ENCODE measurements at places on chromosomes 3 and 15.
A peak's percentile ranks its signal among the peaks of the same experiment; 100 is the strongest.

DNA sequence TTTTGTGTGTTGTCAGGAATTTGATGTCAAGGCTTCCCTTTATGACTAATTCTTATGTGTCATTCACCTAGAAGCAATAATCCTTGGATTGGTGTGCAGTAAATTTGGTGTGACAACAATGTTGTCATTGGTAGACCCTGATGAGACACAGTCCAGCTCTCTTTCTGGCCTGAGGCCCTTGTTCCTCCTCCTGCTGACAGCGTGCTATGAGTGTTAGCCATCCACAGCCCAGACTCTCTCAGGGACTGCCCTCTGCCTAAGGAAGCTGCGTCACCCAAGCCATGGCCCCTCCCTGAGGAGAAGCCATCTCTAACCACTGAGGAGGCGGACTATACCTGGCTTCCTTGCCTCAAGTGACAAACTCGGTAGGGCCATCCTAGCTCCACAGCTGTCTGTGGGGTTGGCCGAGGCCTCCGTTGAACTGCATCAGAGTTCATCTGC lies 13.3 kb upstream of the TM4SF1 start:
- no peak for DNase-seq

DNA sequence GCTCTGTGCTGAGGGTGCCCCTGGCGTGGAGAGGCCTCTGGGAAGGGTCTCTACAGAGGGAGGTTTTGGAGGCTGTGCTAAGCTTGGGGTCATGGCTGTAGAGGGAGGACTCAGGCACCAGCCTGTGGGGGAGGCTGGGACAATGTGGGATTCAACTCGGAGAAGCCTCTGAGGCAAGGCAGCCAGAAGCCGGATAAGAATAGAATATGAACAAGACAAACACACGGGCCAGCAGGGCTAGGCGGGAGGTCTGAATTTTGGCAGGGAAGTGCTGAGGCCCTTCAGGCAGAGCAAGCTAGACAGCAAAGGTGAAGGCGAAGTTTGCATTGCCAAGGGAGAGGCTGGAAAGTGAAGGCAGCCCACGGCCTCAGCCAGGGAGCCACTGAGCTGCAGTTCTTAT lies 612.1 kb upstream of the NR2F2 start:
- no peak for DNase-seq

- no peak for DNase-seq
Observed at GRCh38 chr3:121645054-121645453, 15.6 kb downstream of the HCLS1 start.

GRCh38 chr3:183485093-183485492 lies 56.7 kb upstream of the MCF2L2 start:
- DNase-seq: no peak

GRCh38 chr3:143763564-143764162 lies 84.6 kb downstream of the SLC9A9 start:
- no peak for DNase-seq

- DNase-seq: no peak
Observed at GRCh38 chr15:40722354-40722753, 27.4 kb downstream of the RAD51 start.

DNA sequence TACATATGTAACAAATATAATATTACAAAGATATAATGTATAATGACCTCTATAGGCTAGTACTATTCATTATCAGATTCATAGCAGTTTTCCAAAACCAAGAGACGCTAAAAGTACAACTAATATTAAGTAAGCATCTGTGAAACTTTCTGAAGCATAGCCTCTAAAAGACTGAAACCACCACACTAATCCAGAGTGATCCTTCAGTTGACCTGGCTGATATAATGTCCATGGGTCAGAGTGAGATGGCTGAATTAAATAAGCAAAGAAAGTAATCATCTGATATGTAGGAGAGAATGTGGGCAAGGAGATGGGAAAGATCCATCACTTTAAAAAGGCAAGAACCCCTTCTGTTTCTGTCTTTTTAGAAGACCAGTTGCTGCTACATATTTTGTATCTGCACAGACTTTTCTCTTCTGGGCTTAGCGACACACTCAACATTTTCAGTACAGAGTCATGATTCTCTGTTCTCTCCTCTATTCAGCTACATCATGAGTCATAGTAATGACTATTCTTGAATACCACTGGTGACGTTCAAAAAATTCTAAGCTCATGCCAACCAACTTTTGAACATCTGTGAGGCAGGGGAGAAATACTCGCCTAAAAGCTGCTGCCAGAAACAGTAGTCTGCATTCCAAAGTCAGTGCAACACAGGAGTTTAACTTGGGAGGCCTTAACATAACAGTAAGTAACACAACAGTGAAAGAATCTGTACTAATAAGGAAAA lies 149.6 kb downstream of the MAGI1 start:
- DNase-seq: no peak

DNA sequence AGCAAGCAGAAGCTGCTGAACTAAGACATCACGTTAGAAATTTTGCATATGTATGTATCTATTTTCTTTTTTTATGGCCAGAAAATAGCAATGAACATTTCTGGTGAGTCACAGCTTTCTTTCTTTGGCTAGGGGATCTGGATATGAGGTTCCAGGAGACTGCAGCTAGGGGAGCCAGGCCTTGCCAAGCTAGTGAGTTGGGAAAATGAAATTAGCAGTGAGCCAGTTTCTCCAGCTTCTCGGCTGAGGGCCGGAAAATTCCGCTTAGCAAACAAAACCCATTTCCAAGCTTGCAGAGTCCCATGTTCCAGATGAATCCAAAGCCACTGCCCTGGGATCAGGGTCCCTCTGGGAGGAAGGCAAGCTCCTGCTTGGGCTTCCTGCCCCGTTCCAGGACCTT lies 137.6 kb downstream of the SRGAP3 start:
- DNase-seq: no peak

DNA sequence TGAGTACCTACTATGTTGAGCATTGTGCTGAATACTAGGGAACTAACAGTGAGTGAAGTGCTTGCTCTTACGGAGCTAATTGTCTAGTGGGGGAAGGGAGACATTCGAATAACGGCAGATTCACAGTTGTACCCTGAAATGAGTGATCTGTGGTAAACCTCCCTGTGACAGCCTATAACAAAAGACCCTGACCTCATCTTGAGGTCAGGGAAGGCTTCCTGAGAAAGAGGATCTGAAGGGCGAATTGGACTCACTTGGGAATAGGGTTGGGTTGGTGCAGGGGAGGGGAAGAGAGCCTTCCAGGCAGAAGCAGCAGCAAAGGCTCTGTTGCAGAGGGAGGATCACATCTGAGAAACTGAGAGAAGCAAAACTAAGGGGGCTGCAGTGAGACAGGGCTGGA lies 13.2 kb downstream of the HPS3 start:
- DNase-seq: no peak

GRCh38 chr3:186679151-186679550 lies 13.3 kb downstream of the HRG start:
- no peak for DNase-seq

GRCh38 chr15:78012643-78013077 lies 64.9 kb downstream of the TBC1D2B start:
- DNase-seq: no peak

DNA sequence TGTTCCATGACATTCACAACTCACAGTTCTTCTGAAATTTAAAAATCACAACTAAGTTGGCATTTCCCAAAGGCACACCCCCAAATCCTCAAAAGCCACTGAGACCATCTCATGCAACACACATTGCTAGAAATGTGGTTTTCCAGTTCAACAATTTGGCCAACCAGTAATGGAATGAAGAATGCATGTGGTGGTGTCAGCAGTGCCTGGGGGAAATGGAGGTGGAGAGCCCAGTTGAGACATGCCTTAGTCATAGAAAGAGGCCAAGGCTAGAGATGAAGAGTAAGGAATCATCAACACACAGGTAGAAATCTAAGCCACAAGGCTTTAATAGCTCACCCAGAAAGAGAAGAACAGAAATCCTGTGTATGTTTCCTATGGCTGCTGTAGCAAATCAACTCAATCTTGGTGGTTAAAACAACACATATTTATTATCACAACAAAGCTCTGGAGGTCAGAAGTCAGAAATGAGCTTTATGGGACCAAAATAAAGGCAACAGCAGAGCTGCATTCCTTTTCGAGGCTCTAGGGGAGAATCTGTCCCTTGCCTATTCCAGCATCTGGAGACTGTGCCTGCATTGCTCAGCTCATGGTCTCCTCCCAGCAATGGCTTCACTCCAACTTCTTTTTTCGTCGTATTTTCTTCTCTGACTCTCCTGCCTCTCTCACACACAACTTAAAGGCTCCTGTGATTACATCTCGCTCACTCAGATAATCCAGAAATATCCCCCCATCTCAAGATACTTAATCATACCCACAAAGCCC lies 54.0 kb downstream of the SNTN start:
- DNase-seq: no peak

GRCh38 chr3:4754180-4755086 lies 224.8 kb upstream of the BHLHE40 start:
- DNase-seq: no peak

GRCh38 chr3:69052472-69052898 lies 352 bp upstream of the TMF1 start:
- no peak for DNase-seq

DNA sequence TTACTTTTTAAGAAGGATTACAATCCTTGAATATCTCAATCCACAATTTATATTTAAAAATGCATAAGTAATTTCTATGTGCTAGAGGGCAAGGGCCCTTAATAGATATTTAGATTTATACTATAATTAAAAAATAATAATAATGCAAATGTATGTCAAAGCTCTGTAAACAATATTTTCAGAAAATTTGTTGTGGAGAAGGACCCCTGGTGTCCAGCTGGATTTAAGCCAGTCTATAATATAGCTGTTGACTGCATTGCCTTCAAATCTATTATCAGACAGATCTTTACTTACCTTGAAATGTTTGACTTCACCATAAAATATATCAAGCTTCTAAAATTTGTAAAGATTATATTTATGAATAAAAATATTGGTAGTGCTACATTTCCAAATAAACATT lies 65.6 kb downstream of the ZBTB20 start:
- DNase-seq: no peak

- DNase-seq: peak; percentile 62
Observed at GRCh38 chr3:115146032-115146417, 1.1 kb downstream of the ZBTB20 start.

DNA sequence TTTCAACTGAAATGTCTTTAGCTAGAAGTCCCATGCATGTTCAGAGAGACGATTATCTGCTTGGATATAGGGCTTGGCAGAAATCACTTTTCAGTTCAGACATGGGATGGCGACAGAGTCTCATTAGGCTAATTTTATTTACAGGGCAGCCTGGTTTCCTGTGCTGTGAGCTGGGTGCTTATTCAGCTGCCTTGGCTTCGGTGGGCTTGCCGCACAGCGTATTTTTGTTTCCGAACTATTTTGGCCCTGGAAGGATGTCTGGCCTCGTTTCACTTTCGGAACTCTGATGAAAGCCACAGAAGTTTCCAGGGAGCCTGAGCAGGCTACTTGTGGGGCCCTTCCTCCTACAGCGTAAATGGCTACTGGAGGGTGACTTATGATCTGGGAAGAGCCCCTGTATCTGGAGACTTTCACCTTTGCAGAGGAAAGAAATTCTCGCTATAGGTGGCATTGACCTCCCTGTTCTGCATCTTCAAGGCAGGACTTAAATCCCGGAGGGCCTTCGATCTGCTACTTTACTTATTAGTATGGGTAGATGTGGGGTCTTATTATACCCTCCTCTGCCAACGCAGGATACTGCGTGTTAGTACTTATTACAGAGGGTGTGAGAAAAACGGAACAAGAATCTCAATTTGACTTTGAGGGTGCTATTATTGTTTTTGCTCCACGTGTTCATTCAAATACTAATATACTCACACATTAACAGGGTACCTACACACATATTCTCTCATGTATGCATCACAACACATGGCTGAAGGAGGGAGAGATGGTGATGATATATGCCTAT lies 364.0 kb upstream of the RBMS3 start:
- no peak for DNase-seq

- no peak for DNase-seq
Observed at GRCh38 chr15:63831041-63831440, 2.7 kb downstream of the HERC1 start.

DNA sequence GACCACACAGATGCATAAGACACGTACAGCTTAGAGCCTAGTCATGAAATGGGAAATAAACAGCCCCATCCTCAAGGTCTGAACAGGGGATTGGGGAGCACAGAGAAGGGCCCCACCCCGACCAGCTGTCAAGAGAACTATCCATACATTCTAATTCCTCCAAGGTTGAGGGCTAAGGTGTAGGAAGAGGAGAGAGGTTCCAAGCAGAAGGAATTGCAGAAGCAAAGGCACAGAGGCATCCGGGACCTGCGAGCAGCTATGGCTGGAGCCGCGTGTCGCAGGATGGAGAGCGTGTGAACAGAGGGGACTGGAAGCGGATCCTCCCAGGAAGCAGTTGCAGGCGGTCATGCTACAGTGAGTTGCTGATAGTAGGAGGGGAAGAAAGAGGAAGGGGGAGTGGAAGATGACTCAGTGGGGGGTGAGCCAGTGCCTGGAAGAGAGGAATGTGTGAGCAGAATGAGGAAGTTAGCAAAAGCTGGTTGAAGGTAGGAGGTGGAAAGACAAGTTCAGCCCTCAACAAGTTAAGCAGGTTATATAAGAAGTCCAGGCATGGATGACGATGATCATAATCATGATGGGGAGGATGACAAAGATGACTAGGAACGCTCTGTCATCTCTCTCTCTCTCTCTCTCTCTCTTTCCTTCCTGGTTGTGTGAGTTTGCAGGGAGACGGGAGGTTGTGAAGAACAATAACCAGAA lies 89.7 kb downstream of the LIPC start:
- DNase-seq: no peak

DNA sequence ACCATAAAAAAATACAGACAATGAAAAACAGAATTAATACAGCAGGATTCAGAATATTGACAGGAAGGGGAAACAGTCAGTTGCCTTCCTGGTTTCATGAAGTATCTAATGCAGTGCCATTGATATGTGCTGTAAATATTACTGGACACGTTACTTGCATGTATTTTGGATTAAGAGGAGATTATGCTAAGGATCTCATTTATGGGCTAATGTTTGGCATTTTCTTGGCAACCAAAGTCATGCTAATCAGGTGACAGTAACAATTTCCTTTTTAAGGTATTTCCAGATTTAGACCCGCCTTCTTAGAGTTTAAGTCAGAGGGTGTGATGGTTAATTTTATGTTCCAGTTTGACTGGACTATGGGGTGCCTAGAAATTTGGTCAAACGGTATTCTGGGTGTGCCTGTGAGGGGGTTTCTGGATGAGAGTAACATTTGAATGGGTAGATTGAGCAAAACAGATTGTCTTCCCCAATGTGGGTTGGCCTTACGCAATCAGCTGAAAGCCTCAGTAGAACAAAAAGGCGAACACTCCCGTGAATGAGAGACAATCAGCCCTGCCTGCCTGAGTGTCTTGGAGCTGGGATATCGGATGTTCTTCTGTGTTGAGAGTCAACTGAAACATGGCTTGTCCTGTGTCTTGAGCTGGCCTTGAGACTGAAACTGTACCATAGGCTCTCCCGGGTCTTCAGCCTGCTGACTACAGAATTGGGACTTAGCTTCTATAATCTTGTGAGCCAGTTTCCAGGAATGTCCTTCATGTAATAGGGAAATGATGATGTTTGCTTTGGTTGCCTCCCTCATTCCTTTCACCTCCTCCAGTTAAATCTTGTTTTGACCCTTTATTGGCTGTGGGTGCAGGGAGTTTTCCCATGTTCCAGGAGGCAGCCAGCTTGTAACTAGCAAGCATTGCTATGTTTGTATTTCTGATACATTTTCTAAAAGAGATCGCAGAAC lies 10.5 kb downstream of the SQOR start:
- no peak for DNase-seq

- no peak for DNase-seq
Observed at GRCh38 chr3:79947469-79947868, 179.7 kb upstream of the ROBO1 start.
